ENCODE measurements at places on chromosomes 11 and 22.

DNA sequence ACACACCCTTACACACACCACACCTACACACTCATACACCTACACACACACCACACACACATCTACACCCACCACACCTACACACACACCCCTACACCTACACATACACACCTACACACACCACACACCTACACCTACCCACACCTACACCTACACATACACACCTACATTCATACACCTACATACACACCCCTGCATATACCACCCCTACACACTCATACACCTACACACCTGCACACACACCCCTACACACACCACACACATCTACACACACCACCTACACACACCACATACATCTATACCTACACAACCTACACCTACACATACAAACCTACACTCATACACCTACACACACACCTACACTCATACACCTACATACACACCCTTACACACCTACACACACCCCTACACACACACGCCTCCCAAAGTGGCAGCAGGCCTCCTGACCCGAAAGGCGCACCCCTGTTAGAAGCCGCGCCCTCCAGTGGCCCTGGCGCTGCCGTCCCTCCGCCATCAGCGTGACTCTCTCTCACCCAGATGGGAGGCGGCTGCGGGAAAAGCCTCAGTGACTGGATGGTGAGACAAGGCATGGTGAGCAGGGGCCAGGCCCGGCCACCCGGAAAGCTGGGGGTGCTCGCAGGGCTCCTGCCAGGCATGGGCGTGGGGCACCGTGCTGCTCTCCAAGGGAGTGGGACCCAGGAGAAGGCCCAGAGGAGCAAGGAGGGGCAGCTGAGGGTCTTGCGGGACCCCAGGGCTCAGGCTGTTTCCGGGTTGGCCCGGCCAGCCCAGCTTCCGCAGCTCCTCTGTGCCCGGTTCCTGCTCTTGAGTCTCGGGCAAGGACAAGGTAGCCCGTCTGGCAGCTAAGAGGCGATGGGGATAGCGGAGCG, 37.0 kb upstream of the HMOX1 start:
- DNase-seq, result no peak

- no peak for DNase-seq
These were observed 29.1 kb upstream of the SYT9 start for GRCh38 chr11:7222619-7223018.

GRCh38 chr11:126432065-126432461, 76.6 kb downstream of the ST3GAL4 start:
- no peak for DNase-seq

DNA sequence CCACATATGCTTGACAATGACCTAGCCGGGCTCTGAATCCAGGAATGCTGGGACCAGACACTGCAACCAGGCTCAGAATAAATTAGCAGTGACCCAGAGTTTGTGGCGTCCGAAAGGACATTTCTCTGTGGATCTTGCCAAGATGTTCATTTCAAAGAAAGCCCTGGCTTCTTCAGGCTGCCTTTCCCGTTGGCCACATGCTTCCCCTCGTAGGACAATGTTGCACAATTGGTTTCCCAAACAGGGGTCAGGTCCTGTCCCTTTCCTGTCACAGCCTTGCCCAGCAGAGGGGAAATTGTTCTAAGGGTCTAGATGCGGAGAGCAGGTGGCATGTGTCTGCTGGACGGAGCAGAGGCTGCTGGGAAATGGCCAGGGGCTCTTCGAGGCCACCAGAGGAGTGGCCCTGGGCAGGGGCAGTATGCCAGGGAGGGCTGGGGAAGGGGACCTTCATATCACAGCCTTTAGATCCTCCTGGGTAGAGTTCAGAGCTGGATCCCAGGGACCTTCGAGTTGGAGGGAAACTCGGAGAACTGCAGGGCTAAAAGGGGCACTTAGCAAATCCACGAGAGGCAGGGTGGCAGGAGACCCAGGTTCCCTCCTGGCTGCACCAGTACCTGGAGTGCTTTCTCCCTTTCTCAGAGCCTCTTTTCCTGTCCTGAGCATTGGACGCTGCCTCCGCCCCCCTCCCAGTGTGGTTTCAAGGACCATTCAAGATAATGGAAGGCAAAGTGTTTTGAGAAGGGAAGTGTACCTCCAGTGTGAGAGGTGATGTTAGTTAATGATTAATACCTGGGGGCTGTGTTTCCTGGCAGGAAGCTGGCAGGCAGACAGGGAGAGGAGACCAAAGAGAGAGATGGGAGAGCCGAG, 42.3 kb downstream of the C11orf96 start:
- DNase-seq, result no peak

- DNase-seq, result no peak
These were observed at the start of gene SYT13 for GRCh38 chr11:45285930-45286632. Gene SYT13, minus strand, starts transcription at chr11:45286341. Its CDS starts 134 bp downstream, at chr11:45286207.

- no peak for DNase-seq
These were observed 54.7 kb upstream of the NECTIN1 start for GRCh38 chr11:119783466-119784400.

- peak; percentile 23 for DNase-seq
These were observed 94.9 kb downstream of the PRR5L start for GRCh38 chr11:36390963-36391471.

GRCh38 chr11:114891911-114892310, 213.6 kb downstream of the NXPE2 start:
- DNase-seq, result no peak

GRCh38 chr11:9752091-9752490, 88.2 kb downstream of the SWAP70 start:
- no peak for DNase-seq

- no peak for DNase-seq
These were observed 3.4 kb upstream of the OR4C6 start for GRCh38 chr11:55658608-55659007.

DNA sequence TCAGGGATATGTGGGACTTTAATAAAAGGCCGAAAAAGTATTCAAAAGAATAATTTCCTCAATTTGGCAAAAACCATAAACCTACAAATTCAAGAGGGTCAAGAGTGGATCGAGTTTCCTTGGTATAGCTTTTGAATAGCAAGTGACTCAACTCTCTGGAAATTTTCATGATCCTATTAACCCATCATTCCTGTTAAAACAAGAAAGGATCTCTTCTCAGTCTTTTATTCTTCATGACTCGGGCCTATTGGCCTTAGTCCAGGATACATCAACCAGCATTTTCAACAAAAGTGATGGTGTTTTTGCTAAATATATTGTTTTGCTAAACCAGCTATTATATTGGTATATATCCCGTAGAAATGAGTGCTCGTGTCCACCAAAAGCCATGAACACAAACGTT, 110.3 kb downstream of the ATXN10 start:
- no peak for DNase-seq

GRCh38 chr22:36234919-36235318, 4.4 kb downstream of the APOL2 start:
- DNase-seq, result no peak

DNA sequence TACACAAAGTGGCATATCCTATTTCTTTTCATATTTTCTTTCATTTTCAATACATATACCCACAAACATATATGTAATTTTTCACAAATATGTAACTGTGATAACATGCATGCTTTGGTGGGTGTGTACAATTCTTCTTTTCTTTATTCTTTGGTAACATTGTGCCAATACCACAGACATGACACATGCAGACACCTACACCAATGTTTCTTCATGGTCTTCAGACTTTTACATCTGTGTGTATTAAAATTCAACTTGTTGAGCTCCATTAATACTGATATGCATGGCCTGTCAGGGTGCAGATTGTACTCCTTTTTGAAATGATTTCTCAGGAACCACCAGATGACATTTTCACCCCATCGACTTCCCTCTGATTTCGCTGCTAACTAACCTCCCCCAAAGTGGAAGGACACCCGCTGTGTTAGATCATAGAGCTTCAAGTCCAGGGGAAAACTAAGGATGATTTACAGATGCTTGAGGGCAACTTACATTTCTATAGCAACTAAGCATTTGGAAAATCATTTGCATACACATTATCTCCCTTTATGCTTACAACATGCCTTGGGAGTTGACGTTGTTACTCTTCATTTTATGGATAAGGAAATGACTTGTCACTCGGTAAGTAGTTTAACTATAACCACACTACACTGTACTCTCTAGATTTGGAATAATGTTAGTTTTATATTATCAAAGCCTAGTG, 10.5 kb upstream of the PANX3 start:
- DNase-seq, result no peak

- no peak for DNase-seq
These were observed 442.9 kb upstream of the RAG2 start for GRCh38 chr11:37040921-37041320.

DNA sequence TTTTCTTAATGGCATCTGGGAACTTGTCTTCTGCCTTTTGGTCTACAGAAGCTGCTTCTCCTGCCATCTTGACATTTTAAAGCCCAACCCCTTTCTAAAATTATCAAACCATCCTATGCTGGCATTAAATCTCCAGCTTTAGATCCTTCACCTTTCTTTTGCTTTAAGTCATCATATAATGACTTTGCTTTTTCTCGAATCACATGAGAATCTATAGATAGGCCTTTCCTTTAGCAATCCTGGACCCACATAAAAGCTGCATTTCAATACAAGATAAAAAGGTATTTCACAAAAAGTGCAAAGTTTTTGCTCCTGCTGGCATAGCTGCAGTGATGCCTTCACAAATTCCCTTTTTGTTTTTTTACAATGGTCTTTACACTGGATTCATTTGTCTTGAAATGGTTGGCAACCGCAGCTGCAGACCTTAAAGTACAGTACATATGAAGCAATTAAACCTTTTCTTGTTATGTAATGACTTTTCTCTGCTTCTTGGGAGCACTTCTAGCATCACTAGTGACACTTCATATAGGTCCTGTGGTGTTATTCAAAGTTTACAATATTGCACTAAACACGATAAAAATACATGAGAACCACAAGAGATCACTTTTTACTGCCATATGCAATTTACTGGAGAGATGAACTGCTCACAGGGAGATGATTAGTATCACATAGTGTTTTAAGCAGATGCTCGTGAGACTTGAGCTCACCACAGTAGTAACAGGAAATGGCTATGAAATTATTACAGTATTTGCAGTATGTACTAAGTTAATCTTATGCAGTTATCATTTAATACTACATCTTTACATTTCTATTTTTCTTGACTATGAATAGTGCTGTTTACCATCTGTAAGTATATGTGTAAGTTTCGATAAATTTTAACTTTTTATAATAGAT, 41.6 kb downstream of the ACER3 start:
- DNase-seq, result no peak

- DNase-seq, result no peak
These were observed 156.4 kb upstream of the PITPNB start for GRCh38 chr22:28075358-28075981.

DNA sequence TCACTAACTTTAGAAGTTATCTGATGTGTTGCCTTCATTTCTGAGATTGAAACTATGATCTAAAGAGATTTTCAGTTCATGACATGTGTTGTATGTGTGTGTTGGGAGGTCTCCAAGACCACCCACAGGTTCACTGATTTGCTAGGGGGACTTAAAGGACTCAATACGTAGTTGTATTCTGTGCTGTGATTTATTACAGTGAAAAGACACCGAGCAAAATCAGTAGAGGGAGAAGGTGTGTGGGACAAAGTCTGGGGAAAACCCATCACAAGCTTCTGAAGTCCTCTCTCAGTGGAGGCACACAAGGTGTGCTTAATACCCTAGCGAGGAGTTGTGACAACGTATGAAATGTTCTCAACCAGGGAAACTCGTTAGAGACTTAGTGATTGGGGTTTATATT, 35.6 kb downstream of the RNF169 start:
- no peak for DNase-seq

DNA sequence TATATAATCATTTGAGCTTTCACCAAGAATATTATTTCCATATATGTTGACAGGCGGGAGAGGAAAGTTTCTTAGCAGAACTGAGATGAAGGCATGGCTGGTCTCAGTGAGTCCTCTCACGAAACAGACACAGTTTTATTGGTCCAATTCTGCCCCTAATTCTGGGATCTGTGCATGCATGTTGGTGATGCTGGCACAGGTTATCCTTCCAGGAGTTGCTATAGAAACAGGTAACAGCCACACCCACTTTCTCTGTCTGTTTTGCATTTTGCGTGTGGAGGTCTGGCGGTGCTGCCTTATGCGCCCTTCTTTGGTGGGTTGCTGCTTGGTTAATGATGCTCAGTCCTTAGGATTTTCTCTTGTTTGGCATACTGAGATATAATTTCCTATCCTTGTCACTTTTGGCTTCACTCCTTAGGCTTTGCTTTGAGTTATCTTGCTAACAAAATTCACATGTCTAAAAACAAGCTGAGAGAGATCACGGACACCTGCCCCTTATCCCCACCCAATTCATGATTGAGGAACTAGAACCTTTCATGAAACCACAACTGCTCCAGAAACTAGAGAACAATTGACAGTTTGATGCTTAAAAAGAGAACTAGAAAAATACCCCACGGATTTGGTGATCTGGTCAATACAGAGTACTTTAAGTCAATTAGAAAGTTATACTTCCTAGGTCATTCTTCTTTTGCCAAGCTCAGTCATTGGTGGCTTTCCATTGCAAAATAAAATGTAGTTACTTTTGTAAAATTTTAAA, 189.3 kb downstream of the FAT3 start:
- no peak for DNase-seq

- no peak for DNase-seq
These were observed 1083.9 kb downstream of the BRD1 start for GRCh38 chr22:48743601-48744282.

DNA sequence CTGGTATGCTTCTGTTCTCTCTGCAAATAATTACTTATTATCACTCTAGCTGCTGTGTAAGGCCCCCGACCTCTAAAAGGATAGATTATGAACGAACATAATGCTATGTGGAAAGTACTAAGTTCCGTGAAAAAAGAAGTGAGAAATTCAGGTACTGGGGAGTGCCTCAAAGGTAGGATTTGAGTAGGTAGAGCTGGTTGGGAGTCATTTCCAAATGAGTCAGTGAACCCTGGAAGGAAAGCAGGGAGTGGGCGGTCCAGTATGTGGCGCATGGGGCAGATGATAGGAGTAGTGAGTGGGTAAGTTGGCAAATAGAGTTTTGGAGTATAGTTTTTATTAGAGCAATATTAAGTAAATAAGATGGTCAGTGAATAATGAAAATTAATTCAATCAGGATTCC, 2.4 kb downstream of the ZC3H12C start:
- no peak for DNase-seq

GRCh38 chr11:119356349-119357031, 10.0 kb upstream of the MFRP start:
- peak; percentile 83 for DNase-seq

DNA sequence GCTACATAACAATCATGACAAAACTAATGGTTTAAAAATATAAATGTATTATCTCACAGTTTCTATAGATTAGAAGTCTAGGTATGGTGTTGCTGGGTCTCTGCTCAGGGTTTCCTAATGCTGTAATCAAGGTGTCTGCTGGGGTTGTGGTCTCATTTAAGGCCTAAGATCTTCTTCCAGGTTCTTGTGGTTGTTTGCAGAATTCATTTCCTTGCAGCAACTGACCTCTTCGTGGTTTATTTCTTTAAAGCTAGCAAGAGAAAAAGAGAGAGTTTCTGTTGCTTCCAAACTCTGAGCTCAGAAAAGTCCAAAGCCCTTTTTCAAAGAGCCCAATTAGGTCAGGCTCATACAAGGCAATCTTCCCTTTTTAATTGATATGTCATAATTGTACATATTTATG, 452.7 kb upstream of the CCDC179 start:
- DNase-seq, result no peak

- DNase-seq, result peak; percentile 22
These were observed 10.1 kb downstream of the ACO2 start for GRCh38 chr22:41478891-41479521.

- no peak for DNase-seq
These were observed 42.4 kb downstream of the LIF start for GRCh38 chr22:30204015-30204741.

GRCh38 chr22:43956805-43957463, 1.7 kb downstream of the SAMM50 start:
- no peak for DNase-seq

Measured in stimulated activated naive CD8-positive, alpha-beta T cell treated with anti-CD3 and anti-CD28 coated beads, Interleukin-15, Interleukin-2, amounts not matched to agents 100 U/mL and 50 U/mL, for 24 hours (primary cell).